Camera-type eye (tissue), 1 donor: ENCODE measurements at places on chromosomes 6 and 20. TPM values are rescaled to one million over a fixed set of nuclear protein-coding genes. Genes with fewer than 3 reads are reported as not detected.

The PRKN gene
- 19.5 TPM for total RNA-seq

The LST1 gene
- 11.2 TPM for total RNA-seq

The SIGLEC1 gene
- 3.1 TPM for total RNA-seq

The BIRC7 gene
- total RNA-seq = 33.8 TPM

The ZBTB46 gene
- 12.1 TPM for total RNA-seq

The IL20RA gene
- 2.3 TPM for total RNA-seq

The MICAL1 gene
- 28.6 TPM for total RNA-seq

The WFDC2 gene
- total RNA-seq = 2.4 TPM

The HLA-DMB gene
- 4.9 TPM for total RNA-seq

The LPA gene
- 0.93 TPM for total RNA-seq

The IP6K3 gene
- total RNA-seq = 3.7 TPM

The DEFB126 gene
- not detected for total RNA-seq

The OPN5 gene
- total RNA-seq = 0.33 TPM

The PHACTR2 gene
- 92.0 TPM for total RNA-seq

The SLC17A1 gene
- total RNA-seq = not detected

The FAM83C gene
- total RNA-seq = 0.16 TPM

The AURKA gene
- 9.7 TPM for total RNA-seq

The TAGAP gene
- total RNA-seq = 1.4 TPM

The LTB gene
- total RNA-seq = 1.4 TPM

The EMILIN3 gene
- 27.2 TPM for total RNA-seq

The DAAM2 gene
- total RNA-seq = 28.1 TPM

The RCAN2 gene
- total RNA-seq = 37.3 TPM

The YIPF3 gene
- total RNA-seq = 118 TPM

The ULBP3 gene
- 4.2 TPM for total RNA-seq

The RIMS1 gene
- 56.7 TPM for total RNA-seq

The GMDS gene
- 53.0 TPM for total RNA-seq

The PHACTR1 gene
- total RNA-seq = 21.8 TPM

The RBCK1 gene
- 69.6 TPM for total RNA-seq

The F13A1 gene
- total RNA-seq = 45.1 TPM

The STX16 gene
- total RNA-seq = 98.0 TPM

The KCNQ5 gene
- 2.7 TPM for total RNA-seq

The ELOVL2 gene
- total RNA-seq = 19.6 TPM

The RGS17 gene
- 17.1 TPM for total RNA-seq

The MRPS10 gene
- total RNA-seq = 46.5 TPM

The TFAP2A gene
- total RNA-seq = 30.1 TPM

The SEMG2 gene
- not detected for total RNA-seq

The NOX3 gene
- not detected for total RNA-seq

The HRH3 gene
- total RNA-seq = 1.3 TPM

The NFS1 gene
- 38.4 TPM for total RNA-seq

The OPRL1 gene
- total RNA-seq = 3.5 TPM

The NRSN1 gene
- 12.5 TPM for total RNA-seq
